ENCODE measurements at places on chromosomes 12 and 14. TPM values are rescaled to one million over a fixed set of nuclear protein-coding genes. Genes with fewer than 3 reads are reported as not detected.

Gene PKP2
- total RNA-seq: 2.8 TPM

Gene PTPRO
- 0.76 TPM for total RNA-seq

Gene KRT7
- total RNA-seq: 1.4 TPM

GRCh38 chr12:118038137-118038536 is 21.6 kb downstream of the RFC5 start:
- DNase-seq: no peak
- peaks cover 11% of the 10 kb centered on the region for H3K36me3 ChIP-seq
- no peaks in the 10 kb centered on the region for H3K4me1 ChIP-seq
- H3K27me3 ChIP-seq: no peaks in the 10 kb centered on the region

DNA sequence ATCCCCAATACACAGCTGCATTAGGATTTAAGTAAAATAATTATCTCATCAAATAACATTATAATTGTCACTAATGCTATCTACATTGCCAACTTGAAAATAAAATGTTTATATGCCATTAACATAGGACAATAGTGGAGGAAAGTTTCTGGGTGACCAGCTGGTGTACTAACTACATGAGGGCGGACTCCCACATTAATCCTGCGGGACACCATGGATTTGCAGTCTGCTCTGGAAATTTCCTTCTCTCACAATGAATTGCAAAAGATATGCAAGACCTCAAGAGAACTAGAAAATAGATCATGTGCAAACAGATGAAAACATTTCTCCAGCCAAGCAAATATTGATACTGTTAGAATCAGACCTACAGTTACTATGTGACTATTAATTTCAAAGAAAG is 390.1 kb downstream of the NAV3 start:
- H3K4me3 ChIP-seq: no peak overlapping the region
- no peak for DNase-seq
- no peaks in the 10 kb centered on the region for H3K4me1 ChIP-seq
- H3K27ac ChIP-seq: no peak overlapping the region
- H3K36me3 ChIP-seq: no peaks in the 10 kb centered on the region

- peak; percentile 23 for DNase-seq
- H3K27ac ChIP-seq: no peak overlapping the region
- no peaks in the 10 kb centered on the region for H3K4me1 ChIP-seq
- H3K36me3 ChIP-seq: peaks cover 45% of the 10 kb centered on the region
- no peak overlapping the region for H3K4me3 ChIP-seq
These were observed 9.7 kb downstream of the SLC25A47 start for GRCh38 chr14:100332797-100333196.

DNA sequence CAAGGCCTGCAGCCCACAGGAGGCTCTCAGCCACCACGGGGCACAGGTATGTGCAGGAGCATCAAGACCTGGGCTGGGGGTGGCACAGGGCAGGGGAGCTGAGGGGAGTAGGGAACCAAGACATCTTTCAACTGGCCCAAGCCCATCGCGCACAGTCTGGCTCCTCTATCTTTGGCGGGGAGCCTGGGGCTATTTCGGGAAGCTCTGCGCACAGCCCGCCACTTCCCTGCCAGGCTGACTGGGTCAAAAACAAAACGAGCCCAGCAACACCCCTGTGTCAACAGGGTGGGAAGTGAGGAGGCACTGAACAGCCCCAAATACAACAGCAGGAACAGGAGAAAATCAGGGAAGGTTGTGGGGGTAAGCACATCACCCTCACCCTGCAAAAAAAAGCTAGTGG is 83.9 kb downstream of the ARL6IP4 start:
- peak; percentile 74 for DNase-seq
- no peaks in the 10 kb centered on the region for H3K36me3 ChIP-seq
- H3K4me3 ChIP-seq: no peak overlapping the region
- no peaks in the 10 kb centered on the region for H3K27me3 ChIP-seq
- H3K4me1 ChIP-seq: peaks cover 81% of the 10 kb centered on the region
- H3K27ac ChIP-seq: peak overlapping the region; percentile 95

DNA sequence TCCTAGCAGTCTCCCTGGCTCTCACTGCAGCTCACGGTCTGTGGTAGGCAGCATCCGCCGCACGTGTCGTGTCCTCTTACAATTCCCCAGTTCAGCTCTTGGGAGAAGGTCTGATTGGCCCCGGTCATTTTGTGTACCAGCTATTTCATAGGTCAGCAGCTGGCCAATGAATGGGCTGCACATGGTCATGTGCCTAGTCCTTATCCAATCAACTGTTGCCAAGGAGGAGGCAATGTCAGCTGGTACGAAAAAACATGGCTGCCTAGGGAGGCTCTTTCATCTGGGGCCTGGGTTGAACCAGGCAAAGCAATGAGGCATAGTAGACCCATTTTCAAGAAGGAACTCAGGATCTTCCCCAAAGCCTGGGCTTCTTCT is 46.1 kb downstream of the RNFT2 start:
- H3K4me1 ChIP-seq: no peaks in the 10 kb centered on the region
- no peaks in the 10 kb centered on the region for H3K36me3 ChIP-seq
- no peak for DNase-seq
- H3K27ac ChIP-seq: no peak overlapping the region
- no peaks in the 10 kb centered on the region for H3K27me3 ChIP-seq

- no peak overlapping the region for H3K4me3 ChIP-seq
- DNase-seq: no peak
- no peak overlapping the region for H3K27ac ChIP-seq
- no peaks in the 10 kb centered on the region for H3K36me3 ChIP-seq
These were observed 35.6 kb upstream of the FICD start for GRCh38 chr12:108479364-108480070.

All from psoas muscle (tissue), 8 donors.